A549 treated with GW870086 at 1 μM for 4 hours (cell line): ENCODE measurements at places on chromosomes 6 and 20. TPM values are rescaled to one million over a fixed set of nuclear protein-coding genes. Genes with fewer than 3 reads are reported as not detected.

PI3 gene
- total RNA-seq: 2.1 to 4.7 TPM (median 2.7 TPM) in 5 replicates

ANKRD6 gene
- 1.1 to 2.2 TPM (median 2.1 TPM) in 5 replicates for total RNA-seq

TPD52L1 gene
- 40.0 to 56.8 TPM (median 48.0 TPM) in 5 replicates for total RNA-seq

ZBTB12 gene
- 3.1 to 4.0 TPM (median 3.5 TPM) in 5 replicates for total RNA-seq

CLDN20 gene
- total RNA-seq: not detected in 5 replicates

RARS2 gene
- total RNA-seq: 21.2 to 22.5 TPM (median 21.4 TPM) in 5 replicates

TBXT gene
- total RNA-seq: not detected in 5 replicates

TSPO2 gene
- not detected in 5 replicates for total RNA-seq

HLA-G gene
- not detected in 5 replicates for total RNA-seq

ADAT2 gene
- 2.7 to 4.3 TPM (median 4.1 TPM) in 5 replicates for total RNA-seq

PDE7B gene
- total RNA-seq: 0.53 to 0.99 TPM (median 0.83 TPM) in 5 replicates

ENPP3 gene
- 0.05 TPM in 1 of 5 replicates, not detected in the others for total RNA-seq

SLC22A7 gene
- total RNA-seq: not detected in 5 replicates

KCNK16 gene
- not detected in 5 replicates for total RNA-seq

BIRC7 gene
- total RNA-seq: 1.4 to 3.3 TPM (median 2.3 TPM) in 5 replicates

CFAP61 gene
- 0.32 to 1.5 TPM (median 0.45 TPM) in 5 replicates for total RNA-seq

ELOVL2 gene
- total RNA-seq: 4.7 to 7.1 TPM (median 6.8 TPM) in 5 replicates

PSORS1C2 gene
- total RNA-seq: not detected in 5 replicates

CCN6 gene
- total RNA-seq: not detected in 5 replicates

EYS gene
- 0.02 to 0.23 TPM (median 0.11 TPM) in 4 of 5 replicates, not detected in the other for total RNA-seq

TRDN gene
- total RNA-seq: not detected in 5 replicates

EFCAB8 gene
- total RNA-seq: not detected in 5 replicates

GRM1 gene
- total RNA-seq: 0.02 to 0.03 TPM (median 0.03 TPM) in 3 of 5 replicates, not detected in the others

WFDC12 gene
- total RNA-seq: not detected in 5 replicates

IL20RA gene
- 0.03 to 0.06 TPM in 2 of 5 replicates, not detected in the others for total RNA-seq

CD40 gene
- total RNA-seq: 3.3 to 5.7 TPM (median 4.6 TPM) in 5 replicates

SDCBP2 gene
- total RNA-seq: 1.5 to 2.0 TPM (median 1.5 TPM) in 5 replicates

BCAS1 gene
- total RNA-seq: 0.37 to 0.50 TPM (median 0.39 TPM) in 5 replicates

SLPI gene
- 10.3 to 12.4 TPM (median 11.8 TPM) in 5 replicates for total RNA-seq

MRAP2 gene
- 1.4 to 2.0 TPM (median 1.9 TPM) in 5 replicates for total RNA-seq

RAD21L1 gene
- not detected in 5 replicates for total RNA-seq

OXT gene
- total RNA-seq: not detected in 5 replicates

ID1 gene
- total RNA-seq: 385 to 513 TPM (median 425 TPM) in 5 replicates

CHD6 gene
- total RNA-seq: 4.9 to 10.7 TPM (median 9.1 TPM) in 5 replicates

C6orf15 gene
- total RNA-seq: not detected in 5 replicates

ID4 gene
- 0.72 to 1.3 TPM (median 0.88 TPM) in 5 replicates for total RNA-seq

ROS1 gene
- total RNA-seq: 0.15 to 0.24 TPM (median 0.16 TPM) in 5 replicates

BTNL2 gene
- not detected in 5 replicates for total RNA-seq
